Activated naive CD8-positive, alpha-beta T cell treated with anti-CD3 and anti-CD28 coated beads, Interleukin-2, amount 10 ng/mL, durations not matched to agents 7 days and 5 days (primary cell): ENCODE measurements at places on chromosomes 13 and 19. TPM values are rescaled to one million over a fixed set of nuclear protein-coding genes. Genes with fewer than 3 reads are reported as not detected.

The PSG3 gene
- total RNA-seq, result not detected

The CRX gene
- not detected for total RNA-seq

The SYCN gene
- total RNA-seq, result not detected

The TEX101 gene
- not detected for total RNA-seq

The NLRP7 gene
- not detected for total RNA-seq

The ZNF468 gene
- total RNA-seq, result 23.8 TPM

The PAF1 gene
- total RNA-seq, result 47.0 TPM

The ADM5 gene
- total RNA-seq, result 4.3 TPM

The GJB2 gene
- total RNA-seq, result 0.22 TPM

GRCh38 chr13:48661107-48661506, 7.4 kb downstream of the CYSLTR2 start:
- DNase-seq, result no peak

- no peak for DNase-seq
These were observed 2.4 kb downstream of the PTPRH start for GRCh38 chr19:55206664-55207500.

- DNase-seq, result no peak
These were observed 10.7 kb upstream of the FLT1 start for GRCh38 chr13:28505543-28506135.

GRCh38 chr13:28651810-28652401, 7.0 kb upstream of the POMP start:
- DNase-seq, result no peak

- no peak for DNase-seq
These were observed 150.9 kb downstream of the LACC1 start for GRCh38 chr13:44030615-44031014.

DNA sequence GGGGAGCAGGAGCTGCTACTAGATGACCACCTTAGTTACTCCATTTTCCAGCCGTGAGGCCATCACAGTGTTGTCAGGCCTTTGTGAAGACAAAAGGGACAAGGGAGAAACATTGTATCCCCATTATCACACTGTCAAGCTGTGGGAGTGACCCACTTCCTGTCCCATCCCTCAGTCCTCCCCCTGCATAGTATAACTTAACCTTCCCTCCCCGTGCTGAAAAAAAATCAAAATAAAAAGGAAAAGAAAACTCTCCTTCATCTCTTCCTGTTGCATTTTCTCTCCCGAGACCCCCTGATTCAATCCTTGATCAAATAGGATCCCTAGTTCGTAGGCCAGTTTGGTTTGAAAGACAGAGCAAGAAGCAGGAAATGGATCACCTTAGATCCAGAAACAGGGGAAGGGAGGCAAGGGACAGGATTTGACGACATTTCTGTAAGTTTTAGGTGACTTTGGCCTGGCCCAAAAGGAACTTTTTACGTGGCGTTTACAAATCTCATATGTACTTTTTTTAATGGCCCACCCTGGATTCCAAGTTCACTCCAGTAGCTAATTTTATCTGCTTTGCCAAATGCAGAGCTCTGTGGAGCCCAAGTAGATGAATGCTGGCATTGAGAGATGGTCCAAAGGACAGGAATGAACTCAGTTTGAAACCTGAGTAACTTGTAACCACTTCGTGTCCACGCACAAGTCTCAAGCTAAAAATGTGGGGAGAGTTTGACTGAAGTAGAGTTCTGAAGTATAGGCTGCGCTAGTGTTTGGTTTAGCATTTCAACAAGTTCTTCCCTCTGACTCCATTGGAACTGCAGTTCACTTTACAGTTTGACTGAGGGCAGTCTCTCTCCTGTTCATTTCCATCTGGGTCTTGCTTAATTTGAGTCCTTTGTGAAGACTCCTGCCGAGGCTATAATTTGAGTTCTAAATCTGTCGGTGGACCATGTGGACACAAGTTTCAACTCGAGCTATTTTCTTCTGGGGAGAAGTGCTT, 16.6 kb upstream of the GATAD2A start:
- DNase-seq, result no peak

DNA sequence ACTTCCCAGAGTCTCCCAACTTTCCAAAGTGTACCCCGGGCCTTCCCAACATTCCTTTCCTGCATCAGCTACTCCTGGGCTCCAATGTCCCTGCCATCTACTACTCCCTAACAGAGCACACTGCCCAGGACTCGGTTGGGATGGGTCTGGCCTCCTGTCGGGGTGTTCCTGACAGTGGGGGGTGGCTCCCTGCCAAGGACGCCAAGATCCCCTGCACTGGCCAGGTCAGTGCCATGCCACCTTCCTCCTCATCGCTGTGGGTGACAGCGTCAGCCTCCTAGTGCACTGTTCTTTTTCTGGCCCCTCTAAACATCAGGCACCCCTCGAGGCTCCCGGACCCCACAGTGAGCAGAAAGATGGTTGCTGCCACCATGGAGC, 13.8 kb downstream of the EPS15L1 start:
- no peak for DNase-seq

- no peak for DNase-seq
These were observed 516.6 kb upstream of the NBEA start for GRCh38 chr13:34425327-34425949.

DNA sequence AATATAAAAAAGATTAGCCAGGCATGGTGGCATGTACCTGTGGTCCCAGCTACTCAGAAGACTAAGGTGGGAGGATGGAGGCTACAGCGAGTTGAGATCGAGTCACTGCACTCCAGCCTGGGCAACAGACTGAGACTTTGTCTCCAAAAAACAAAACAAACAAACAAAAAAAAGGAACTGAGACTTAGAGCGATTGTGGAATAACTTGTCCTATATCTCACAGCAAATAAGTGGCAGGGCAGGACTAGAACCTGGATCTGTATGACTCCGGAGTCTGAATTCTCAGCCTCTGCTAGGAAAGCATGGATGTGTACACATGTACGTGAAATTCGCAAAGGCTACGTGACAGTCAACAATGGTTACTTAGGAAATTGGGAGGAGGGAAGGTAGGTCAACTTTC, 20.1 kb downstream of the KRTDAP start:
- no peak for DNase-seq
